ENCODE measurements at places on chromosomes 12 and 14. TPM values are rescaled to one million over a fixed set of nuclear protein-coding genes. Genes with fewer than 3 reads are reported as not detected.

Gene TMEM233
- not detected for total RNA-seq

Gene EIF2S1
- total RNA-seq = 128 TPM

Gene GYS2
- not detected for total RNA-seq

Gene ANO2
- total RNA-seq = 6.8 TPM

Gene TCP11L2
- total RNA-seq = 55.3 TPM

Gene LGR5
- 34.4 TPM for total RNA-seq

Gene LRRC10
- not detected for total RNA-seq

Gene LIN52
- total RNA-seq = 17.0 TPM

Gene C12orf54
- not detected for total RNA-seq

- no peaks in the 10 kb centered on the region for H3K4me1 ChIP-seq
- DNase-seq = no peak
- no peak overlapping the region for H3K27ac ChIP-seq
- no peaks in the 10 kb centered on the region for H3K27me3 ChIP-seq
Observed at GRCh38 chr14:85280074-85280473, 249.9 kb upstream of the FLRT2 start.

DNA sequence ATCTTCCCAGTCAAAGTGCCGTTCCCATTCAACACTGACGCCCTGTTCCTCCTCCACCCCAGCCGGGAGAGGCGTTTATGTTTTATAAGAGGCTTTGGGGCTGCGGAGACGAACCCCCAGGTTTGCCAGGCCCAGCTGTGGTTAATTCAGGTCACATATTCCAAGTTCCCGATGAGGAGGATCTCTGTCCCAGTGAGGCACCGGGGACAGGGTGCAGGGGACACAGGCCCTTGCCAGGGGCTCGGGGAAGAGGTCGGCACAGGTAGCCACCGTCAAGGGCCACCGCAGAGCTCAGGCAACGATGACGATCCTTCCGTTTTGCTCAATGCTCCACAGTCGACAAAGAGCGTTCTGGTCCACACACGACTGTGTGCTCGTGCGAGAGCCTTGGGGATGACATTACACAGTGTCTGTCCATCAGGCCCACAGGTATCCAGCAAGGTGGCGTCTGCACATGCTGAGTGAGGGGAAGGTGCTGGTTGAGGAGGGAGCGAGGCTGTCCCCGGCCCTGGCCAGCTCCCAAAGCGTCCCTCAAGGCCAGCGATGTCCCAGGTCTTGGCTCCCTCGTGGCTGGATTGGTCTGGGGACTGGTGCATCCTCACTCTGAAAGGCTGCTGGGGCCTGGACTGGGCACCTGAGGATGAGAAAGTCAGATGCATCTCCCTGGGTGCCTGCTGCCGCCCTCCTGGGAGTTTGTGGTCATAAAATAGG lies 189.2 kb upstream of the C14orf180 start:
- no peak for DNase-seq
- H3K27ac ChIP-seq = no peak overlapping the region
- H3K27me3 ChIP-seq = no peaks in the 10 kb centered on the region
- no peaks in the 10 kb centered on the region for H3K4me1 ChIP-seq

GRCh38 chr12:122366685-122367475 lies 55.6 kb downstream of the CLIP1 start:
- H3K36me3 ChIP-seq = peaks cover 33% of the 10 kb centered on the region
- H3K27me3 ChIP-seq = no peaks in the 10 kb centered on the region
- H3K27ac ChIP-seq = peak overlapping the region; percentile 45

DNA sequence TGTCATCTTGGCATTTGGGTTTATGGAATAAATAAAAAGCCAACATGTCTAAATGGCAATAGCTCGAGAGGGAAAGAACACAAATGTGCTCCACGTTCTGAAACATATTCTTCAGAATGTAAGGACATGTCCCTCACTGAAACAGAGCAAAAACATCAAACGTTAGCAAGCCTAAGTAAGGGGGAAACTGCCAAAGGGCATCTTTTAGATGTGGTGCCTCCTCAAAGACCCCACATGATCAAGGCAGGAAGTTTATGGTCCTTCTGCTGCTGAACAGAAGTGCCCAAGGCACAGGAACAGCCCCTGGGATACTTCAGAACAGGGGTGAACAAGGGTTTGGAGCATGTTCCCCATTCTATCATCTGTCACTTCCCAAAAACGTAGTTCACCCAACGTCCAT lies 227.0 kb downstream of the ANO2 start:
- H3K27me3 ChIP-seq = peaks cover 6% of the 10 kb centered on the region

- H3K27ac ChIP-seq = no peak overlapping the region
- H3K27me3 ChIP-seq = no peaks in the 10 kb centered on the region
- H3K4me1 ChIP-seq = no peaks in the 10 kb centered on the region
- DNase-seq = no peak
- peaks cover 36% of the 10 kb centered on the region for H3K36me3 ChIP-seq
- peak overlapping the region; percentile 90 for H3K4me3 ChIP-seq
Observed at GRCh38 chr14:94077823-94078222, 3.2 kb downstream of the DDX24 start.

GRCh38 chr12:98294051-98294805 lies 221.2 kb upstream of the TMPO start:
- no peaks in the 10 kb centered on the region for H3K27me3 ChIP-seq
- no peaks in the 10 kb centered on the region for H3K36me3 ChIP-seq
- DNase-seq = no peak
- H3K4me1 ChIP-seq = peaks cover 7% of the 10 kb centered on the region

GRCh38 chr14:22105006-22105623 lies 431.5 kb upstream of the OR4E1 start:
- H3K36me3 ChIP-seq = no peaks in the 10 kb centered on the region
- H3K27ac ChIP-seq = no peak overlapping the region
- DNase-seq = no peak
- no peaks in the 10 kb centered on the region for H3K27me3 ChIP-seq

DNA sequence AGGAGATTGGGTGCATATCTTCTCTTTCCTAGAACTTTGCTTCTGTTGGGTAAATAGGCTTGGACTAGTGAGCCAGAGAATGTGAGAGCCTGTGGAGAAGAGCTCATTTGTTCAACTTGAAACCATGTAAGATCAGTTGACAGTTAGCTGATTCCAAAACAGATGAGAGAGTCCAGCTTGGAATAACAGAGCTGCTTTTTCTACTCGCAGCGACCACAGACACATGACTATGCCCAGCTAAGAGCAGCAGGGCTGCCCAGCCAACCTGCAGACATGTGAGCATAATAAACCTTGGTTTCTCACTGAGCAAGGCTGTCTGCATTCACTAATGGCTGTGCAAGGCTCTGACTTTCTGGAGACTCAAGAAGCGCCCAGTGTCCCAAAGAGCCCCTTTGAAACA lies 209.2 kb downstream of the C12orf75 start:
- no peak overlapping the region for H3K4me3 ChIP-seq
- H3K36me3 ChIP-seq = no peaks in the 10 kb centered on the region
- DNase-seq = no peak
- H3K27ac ChIP-seq = no peak overlapping the region
- no peaks in the 10 kb centered on the region for H3K4me1 ChIP-seq

DNA sequence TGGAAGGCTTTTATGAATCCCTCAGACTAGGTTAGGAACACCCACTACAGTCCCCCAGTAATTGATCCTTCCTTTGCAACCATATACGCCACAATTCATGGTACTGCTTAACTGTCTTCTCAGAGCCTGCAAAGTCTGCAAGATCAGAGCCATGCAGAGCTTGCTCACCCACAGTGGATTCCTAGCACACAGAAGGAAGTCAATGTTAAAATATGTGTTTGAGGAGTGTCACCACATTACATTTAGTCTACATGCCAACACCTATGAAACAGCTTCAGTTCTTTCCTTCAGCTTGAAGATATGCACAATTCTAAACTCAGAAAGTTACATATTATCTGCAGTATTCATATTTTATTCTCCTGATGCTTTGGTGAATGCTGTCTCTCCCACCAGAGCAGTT lies 138.5 kb downstream of the NDUFA12 start:
- H3K4me3 ChIP-seq = no peak overlapping the region
- no peak overlapping the region for H3K27ac ChIP-seq
- H3K27me3 ChIP-seq = peaks cover 10% of the 10 kb centered on the region
- no peaks in the 10 kb centered on the region for H3K36me3 ChIP-seq
- H3K4me1 ChIP-seq = no peaks in the 10 kb centered on the region

DNA sequence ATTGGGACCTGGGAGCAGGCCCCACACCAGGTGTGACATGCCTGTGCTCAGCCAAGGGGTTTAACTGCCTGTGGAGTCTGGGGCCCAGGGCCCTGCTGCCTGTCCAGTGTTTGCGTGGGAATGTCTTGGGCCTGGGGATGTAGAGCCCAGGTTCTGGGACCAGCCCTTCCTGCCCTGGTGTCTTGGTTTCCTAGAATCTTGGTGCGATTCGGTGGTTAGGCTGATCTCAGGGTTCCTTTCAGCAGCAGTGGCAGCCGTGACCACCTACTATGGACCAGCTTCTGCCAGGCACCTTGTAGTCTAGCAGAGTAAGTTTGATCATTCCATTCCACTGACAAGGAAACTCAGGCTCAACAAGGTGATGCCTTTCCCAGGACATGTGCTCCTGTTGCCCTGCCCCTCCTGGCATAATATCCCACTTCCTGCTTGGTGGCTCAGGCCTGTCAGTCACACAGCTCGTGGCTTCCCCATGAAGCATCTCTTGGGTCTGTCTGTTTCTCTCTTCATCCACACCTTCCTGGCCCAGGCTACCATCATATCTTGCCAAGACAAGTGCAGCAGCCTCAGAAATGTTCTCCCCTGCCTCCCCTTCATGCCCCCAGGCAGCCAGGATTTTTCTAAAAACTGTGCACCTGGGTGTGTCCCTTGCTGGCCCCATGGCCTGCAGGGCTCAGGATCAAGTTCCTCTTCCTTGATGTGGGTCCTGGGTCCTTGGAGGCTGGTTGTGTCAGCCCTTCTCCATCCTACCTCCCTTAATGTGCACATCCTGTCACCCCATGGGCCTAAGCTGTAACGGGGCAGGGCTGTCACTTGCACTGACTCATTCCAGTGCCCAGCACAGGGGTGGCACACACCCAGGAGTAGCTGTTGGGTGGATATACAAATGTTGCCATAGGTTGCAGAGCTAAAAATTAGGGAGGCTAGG lies 101.6 kb downstream of the SLC25A47 start:
- no peaks in the 10 kb centered on the region for H3K27me3 ChIP-seq
- peaks cover 20% of the 10 kb centered on the region for H3K4me1 ChIP-seq
- no peak overlapping the region for H3K4me3 ChIP-seq
- no peak overlapping the region for H3K27ac ChIP-seq
- no peaks in the 10 kb centered on the region for H3K36me3 ChIP-seq

DNA sequence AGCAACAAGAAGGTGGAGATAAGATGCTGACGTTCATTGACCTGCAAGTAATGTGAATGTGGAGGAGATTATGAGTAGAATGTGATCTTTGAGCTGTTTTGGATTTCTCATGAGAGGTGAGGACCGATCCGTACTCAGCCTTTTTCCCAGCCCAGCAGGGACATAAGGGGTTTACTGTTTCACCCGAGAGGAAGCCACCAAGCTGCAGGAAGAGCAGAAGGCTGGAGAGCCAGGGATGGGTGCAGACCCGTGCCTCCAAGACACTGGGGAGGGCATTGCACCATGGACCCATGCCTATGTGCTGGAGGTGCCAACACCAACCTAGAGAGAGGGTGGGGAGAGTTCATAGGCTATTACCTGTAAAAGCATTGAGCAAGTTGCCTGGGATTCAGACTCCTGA lies 206.0 kb upstream of the DIO3 start:
- DNase-seq = peak; percentile 6
- H3K27me3 ChIP-seq = no peaks in the 10 kb centered on the region
- no peak overlapping the region for H3K4me3 ChIP-seq
- no peaks in the 10 kb centered on the region for H3K36me3 ChIP-seq

GRCh38 chr14:95190857-95191256 lies 33.5 kb upstream of the DICER1 start:
- H3K27me3 ChIP-seq = no peaks in the 10 kb centered on the region
- H3K27ac ChIP-seq = no peak overlapping the region
- H3K36me3 ChIP-seq = no peaks in the 10 kb centered on the region
- H3K4me1 ChIP-seq = no peaks in the 10 kb centered on the region

GRCh38 chr14:57388067-57388466 lies 2.3 kb upstream of the NAA30 start:
- H3K27me3 ChIP-seq = no peaks in the 10 kb centered on the region
- peaks cover 12% of the 10 kb centered on the region for H3K4me1 ChIP-seq
- H3K4me3 ChIP-seq = no peak overlapping the region
- no peak for DNase-seq
